ENCODE measurements at places on chromosomes 3 and 15.

DNA sequence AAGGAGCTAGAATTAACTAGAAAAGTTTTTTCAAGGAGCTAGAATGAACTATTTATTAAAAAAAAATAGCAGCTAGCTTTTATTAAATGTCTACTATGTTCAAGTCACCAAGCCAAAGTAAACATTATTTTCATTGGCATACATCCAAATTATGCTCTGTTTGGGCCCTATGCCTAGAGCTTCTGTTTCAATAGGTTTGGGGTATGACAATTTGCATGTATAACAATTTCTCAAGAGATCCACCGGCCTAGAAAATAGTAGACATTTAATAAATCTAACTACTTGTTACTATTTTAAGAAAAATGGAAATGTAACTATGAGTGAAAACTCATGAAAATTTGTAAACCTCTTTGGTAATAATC lies 8.0 kb downstream of the GABRR3 start:
- DNase-seq, result no peak

GRCh38 chr3:32994045-32994444 lies 42.6 kb downstream of the CCR4 start:
- no peak for DNase-seq

DNA sequence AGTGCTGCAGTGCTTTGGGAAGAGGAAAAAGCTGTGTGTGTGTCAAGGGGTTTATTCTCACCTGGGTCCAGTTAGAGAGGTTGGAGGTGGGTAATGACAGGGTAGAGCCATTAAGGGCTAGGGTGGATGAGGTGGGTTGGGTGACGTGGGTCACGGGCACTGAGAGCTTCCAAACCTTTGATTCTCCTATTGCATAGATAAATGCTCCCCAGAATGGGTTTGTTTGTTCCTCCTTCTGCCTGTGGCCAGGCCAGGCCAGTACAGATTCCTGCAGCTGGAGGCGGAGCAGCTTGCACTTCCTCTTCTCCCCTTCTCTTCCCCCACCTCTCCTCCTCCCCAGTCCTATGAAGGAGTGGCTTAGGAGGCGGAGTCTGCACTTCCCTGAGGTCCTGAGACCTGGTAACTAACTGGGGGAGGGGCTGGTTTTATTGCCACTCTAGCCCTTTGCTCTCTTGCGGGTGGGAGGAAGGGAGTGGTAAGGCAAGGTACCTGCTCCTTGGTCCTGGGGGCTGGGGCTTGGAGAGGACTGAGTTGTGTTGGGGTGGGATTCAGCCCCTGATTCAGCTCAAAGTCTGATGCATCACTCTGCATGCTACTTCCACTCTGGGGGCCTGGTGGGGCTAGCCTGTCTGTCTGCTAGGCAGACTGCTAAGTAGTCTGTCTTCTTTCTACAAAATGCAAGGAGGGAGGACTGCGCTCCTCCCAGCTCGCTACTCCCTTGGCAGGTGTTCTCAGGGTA lies 3.5 kb downstream of the SPINT1 start:
- DNase-seq, result peak; percentile 91

- DNase-seq, result no peak
Measured at GRCh38 chr15:97383516-97383915, 577.0 kb upstream of the ARRDC4 start.

- no peak for DNase-seq
Measured at GRCh38 chr3:104101736-104102135, 1265.0 kb upstream of the ALCAM start.

GRCh38 chr3:57948080-57948671 lies 60.0 kb upstream of the FLNB start:
- no peak for DNase-seq

DNA sequence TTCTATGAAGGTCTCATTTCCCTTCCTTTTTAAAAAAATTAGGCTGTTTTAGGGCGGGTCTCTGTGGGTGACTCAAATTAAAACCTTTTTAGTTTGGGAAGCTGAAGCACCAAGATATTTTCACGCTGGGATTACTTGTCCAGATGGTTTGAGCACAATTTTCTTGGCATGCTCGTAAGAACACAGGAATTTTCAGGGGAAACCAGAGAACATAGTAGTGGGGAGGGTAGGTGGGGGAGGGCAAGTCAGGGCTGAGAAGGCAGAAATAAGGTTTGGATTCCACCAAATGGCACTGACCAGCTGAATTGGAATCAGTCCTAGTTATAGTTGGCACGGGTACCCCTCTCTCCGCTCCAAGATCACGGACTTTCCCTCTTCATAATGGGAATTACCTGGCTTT lies 97.3 kb upstream of the LRIG1 start:
- peak; percentile 11 for DNase-seq
